ENCODE measurements at places on chromosomes 5 and 9. TPM values are rescaled to one million over a fixed set of nuclear protein-coding genes. Genes with fewer than 3 reads are reported as not detected.

DNA sequence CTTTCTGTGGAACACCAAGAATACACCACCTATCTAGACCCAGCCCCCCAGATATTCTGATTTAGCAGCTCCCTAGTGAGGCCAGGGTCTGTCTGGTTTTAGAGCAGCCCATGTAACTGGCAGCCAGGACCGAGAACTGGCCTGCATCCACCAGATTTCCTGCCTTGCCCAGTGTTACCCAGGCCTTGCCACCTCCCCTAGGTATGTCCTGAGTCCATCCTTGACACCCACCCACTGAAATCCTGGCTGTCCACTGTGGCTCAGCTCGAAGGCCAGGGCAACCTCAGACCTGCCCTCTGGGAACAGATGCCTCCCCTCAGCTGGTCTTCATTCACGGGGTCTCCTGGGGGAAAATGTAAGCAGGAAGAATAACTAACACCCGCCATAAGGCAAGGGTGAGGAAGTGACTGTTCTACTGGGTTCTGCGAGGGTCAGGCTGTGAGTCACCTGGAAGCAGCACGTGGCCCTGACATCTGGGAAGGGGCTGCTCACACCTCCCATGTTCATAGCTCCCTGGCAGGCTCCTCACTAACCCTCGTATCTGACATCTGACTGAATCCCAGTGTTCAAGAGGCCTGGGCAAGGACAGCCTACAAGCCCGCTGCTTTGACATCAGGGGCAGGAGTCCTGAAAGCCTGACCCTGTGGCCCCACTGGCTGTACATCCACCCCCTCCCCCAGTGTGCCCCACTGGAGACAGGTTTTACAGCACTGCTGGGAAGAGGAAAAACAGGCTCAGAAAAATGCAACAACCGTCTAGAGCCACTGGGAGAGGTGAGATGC, 72.7 kb downstream of the SEMA4D start:
- DNase-seq: no peak

DNA sequence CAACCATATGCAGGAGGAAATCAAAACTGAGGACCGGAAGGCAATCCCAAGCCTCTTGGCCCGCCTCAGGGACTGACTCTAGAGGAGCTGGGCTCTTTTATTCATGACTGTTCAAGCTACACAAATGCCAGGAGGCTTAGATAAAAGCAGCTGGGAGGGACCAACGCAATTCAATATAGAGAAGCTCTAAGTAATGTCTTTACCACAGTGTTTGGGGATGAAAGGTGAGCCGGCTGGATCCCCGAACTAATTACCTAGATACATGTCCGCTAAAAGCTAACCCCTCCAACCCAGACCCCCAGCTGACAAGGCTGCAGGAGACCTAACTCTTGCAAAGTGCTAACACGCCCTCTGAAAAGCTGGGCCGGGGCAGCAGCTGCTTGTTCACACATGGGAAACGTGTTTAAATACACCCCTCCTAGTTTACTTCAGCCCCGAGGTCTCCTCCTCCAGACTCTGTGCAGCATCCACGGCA, 67.5 kb downstream of the TLE1 start:
- DNase-seq: no peak

GRCh38 chr5:176736301-176736930, 73.9 kb upstream of the UNC5A start:
- no peak for DNase-seq

- no peak for DNase-seq
These were observed 182.2 kb upstream of the ANKRD55 start for GRCh38 chr5:56415356-56415765.

GRCh38 chr5:41903382-41903891, 707 bp upstream of the RIMOC1 start:
- no peak for DNase-seq

DNA sequence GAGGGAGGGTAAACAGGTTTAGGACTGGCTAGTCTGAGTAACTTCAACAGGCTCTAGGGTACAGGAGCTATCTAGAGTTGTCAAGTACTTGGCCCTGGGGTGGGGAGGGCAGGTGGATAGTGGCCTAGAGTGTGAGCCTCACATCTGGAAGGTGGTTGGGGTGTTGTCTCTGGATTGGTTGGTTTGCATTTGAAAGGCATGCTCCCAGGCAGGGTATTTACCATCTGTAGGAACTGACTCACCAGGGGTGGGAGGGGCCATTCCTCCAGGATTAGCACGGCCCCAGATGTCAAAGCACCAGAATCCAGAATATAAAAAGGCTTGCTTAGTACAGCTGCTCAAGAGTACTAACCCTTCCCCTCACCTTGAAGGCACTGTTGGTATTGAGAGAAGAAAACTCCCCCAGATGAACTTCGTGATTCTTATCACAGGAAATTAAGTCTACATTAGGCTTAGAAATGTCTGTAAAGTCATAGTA, 193.3 kb downstream of the NTRK2 start:
- no peak for DNase-seq

DNA sequence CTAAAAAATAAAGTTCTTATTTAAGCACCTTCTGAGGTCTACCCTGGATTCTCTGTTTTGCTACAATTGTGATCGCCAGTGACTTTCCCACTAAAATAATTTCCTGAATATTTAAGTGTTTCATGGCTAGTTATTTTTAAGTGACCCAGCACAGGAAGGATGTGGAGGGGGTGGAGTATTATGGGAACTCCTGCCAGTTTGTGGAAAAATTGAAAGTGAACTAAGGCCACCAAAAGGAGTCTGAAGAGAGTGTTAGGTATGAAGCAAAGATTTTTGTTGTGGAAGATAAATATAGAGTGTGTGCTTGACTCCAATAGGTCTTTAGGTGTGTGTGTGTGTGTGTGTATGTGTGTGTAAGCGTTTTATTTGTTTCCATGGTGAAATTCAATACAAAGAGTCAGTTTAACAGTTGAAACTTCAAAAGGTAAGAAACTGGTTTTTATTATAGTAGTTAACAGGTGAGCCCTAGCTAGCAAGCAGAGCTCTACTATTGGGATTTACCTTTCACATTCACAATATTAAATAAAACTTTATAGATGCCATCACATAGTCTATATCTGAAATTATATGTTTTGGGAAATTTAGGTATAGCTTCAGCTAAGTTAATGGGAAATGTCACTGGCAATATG, 25.6 kb downstream of the RASGRF2 start:
- DNase-seq: no peak

DNA sequence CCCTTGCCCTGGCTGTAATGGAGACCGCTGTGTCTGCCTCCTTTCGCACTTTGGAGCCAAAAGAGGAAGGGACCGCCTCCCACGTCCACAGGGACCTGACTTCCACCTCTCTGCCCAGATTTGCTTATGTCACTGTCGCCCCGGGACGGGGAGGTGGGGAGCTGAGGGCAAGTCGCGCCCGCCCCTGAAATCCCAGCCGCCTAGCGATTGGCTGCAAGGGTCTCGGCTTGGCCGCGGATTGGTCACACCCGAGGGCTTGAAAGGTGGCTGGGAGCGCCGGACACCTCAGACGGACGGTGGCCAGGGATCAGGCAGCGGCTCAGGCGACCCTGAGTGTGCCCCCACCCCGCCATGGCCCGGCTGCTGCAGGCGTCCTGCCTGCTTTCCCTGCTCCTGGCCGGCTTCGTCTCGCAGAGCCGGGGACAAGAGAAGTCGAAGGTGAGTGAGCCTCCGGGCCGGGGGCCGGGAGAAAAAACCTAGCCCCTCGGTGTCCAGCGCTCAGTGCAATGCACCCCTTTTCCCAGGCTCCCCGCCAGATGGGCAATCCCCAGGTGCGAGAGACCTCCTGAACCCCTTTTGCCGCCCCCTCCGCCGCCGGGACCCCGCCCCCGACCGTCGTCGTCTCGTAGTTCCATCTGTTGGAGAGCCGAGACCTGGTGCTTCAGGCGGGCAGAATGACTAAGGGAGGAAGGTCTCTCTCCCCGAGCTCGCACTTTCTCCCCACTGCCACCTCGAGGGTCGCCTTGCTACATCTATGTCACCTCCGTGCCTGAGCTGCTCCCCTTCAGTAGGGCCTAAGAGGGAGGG, at the start of gene GPX3:
GPX3 (plus strand) TSS at position 288 of the 807 bp plus-strand sequence; CDS start at position 352, 64 bp downstream.
- DNase-seq: peak; percentile 42

DNA sequence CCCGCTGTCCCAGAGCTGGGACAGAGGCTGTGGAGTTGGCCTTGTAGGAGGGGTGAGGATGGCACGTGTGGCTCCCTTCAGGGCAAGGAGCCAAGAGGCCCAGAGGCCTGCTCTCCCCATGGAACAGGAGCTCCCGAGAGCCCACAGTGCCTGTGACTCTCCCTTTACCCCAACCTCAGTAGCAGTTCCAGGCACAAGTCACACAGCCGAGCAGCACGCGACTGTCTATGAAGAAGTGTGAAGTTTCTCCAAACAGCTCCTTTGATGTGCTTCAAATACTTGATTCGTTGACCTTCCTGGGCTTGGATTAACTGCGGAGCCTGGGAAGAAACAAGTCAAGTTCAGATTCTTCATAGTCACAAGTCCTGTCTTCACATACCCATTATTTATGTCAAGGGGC, 208.7 kb downstream of the IRX2 start:
- DNase-seq: no peak

DNA sequence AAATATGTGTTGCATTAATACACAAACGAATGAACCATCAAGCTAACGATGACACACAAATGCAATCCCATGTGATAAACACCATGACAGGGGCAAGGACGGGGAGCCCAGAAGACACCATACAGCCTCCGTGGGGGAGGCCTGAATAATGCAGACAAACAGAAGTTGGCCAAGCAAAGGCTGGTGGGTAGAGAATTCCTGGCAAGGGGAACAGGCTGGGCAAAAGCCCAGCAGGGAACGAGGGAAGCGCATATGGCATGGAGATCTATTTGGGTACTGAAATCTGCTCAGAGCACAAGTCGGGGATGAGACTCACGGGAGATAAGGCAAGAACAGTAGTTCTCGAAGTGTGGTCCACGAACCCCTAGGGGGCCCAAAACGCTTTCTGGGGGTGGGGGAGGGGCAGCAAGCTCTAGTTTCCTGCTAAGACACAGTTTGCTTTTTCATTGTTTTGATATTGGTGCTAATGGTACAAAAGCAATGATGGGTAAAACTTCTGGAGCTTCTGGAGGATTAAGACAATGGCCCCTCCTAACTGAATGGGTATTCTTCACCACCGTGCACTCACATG, 42.9 kb upstream of the FBXW11 start:
- no peak for DNase-seq

DNA sequence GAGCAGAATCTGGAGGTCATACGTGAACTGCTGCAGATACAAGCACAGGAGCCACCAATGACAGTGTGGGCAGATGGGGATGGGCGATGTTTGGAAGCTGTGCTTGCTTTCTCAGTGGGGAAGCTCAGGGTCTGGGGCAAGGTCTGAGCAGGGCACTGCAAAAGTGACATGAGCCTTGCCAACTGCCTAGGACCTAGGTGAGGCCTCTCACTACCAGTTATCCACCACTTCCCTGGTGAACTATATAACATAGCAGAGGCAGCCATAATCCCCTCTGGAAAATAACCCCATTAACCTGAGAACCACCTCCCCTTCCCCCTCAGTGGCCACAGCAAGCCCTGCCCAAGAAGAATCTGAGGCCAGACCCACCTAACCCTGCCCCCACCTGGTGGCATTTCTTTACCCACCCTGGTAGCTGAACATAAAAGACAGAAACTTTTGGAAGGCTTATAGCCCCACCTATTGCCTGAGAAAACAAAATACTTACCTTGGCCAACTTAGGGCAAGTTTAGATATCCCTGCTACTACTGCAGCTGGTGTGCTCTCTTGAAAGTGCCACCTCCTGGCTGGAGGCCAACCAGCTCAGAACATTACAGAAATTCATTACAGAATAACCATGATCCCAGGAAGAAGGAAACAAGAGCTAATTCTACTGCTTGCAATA, 18.8 kb upstream of the SPEF2 start:
- no peak for DNase-seq

GRCh38 chr9:76101491-76101890, 211.0 kb downstream of the PCSK5 start:
- no peak for DNase-seq

GRCh38 chr9:9881692-9882091, 731.1 kb downstream of the PTPRD start:
- no peak for DNase-seq

DNA sequence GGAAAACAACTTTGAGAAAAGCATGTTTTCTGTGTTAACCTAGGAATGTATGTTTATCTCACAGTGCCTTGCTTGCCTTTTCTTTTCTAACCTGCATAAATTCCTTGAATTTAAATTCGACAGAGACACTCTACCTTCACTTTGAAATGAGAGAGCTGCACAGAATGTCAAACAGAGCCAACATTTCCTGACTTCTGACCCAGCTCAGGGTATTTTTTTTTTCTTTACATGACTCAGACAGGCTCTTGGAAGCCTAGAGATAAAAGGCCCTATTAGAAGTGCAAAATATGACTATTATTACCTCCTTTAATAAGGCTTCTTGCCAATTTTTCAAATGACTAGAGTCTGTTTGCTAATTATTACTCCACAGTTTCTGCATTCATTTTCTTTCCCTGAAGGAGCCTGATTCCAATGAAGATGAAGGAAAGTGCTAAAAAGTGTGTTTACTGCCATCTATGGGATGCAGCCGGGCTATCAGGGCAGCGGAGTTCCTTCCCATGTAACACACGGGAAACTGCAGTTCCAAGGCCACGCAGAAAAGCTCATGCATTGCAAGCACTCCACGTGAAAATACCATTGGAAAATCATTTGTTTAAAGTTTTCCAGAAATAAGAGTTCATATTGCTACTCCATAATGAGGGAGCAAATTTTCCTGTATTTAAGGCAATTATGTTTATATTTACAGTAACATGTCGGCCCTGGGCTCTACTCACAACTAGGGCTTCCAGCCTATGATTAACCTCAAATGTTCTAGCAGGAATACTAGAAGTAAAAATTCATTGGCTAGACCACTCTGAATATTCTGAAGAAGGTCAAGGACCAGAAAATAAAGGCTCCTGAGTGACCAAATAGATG, 485.6 kb downstream of the ZSWIM6 start:
- peak; percentile 5 for DNase-seq

DNA sequence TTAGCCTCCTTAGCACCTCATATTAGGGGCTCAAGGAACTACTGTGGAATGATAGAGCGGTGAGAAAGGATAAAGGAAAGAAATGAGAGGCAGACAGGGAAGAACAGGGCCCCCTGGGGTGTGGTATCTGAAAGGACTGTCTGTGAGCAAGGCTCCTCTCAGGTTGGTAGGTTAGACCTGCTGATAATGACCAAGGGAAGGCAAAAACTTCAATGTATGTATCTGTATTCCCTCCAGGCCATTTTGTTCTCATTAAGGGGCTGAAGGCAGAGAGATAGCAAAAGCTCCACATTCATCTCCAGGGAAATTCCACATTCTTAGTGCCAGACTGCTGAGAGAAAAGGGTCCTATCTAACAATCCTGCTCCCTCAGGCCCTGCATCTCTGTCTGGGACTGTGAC, 28.6 kb downstream of the TRIM32 start:
- no peak for DNase-seq

The TSSK1B gene
- total RNA-seq: under 0.01 TPM

The GPSM1 gene
- 71.7 TPM for total RNA-seq

The PCDHAC1 gene
- 76.2 TPM for total RNA-seq

The HMCN2 gene
- under 0.01 TPM for total RNA-seq

The C9orf152 gene
- total RNA-seq: not detected

The SLC36A3 gene
- total RNA-seq: not detected

The SLC34A3 gene
- not detected for total RNA-seq

The ADRA1B gene
- 1.2 TPM for total RNA-seq

The NUTM2G gene
- total RNA-seq: not detected

All from frontal cortex (tissue), 4 donors.